ENCODE measurements at places on chromosomes 2 and 18.

GRCh38 chr2:29463181-29463900 lies 348.1 kb downstream of the CLIP4 start:
- DNase-seq: no peak

DNA sequence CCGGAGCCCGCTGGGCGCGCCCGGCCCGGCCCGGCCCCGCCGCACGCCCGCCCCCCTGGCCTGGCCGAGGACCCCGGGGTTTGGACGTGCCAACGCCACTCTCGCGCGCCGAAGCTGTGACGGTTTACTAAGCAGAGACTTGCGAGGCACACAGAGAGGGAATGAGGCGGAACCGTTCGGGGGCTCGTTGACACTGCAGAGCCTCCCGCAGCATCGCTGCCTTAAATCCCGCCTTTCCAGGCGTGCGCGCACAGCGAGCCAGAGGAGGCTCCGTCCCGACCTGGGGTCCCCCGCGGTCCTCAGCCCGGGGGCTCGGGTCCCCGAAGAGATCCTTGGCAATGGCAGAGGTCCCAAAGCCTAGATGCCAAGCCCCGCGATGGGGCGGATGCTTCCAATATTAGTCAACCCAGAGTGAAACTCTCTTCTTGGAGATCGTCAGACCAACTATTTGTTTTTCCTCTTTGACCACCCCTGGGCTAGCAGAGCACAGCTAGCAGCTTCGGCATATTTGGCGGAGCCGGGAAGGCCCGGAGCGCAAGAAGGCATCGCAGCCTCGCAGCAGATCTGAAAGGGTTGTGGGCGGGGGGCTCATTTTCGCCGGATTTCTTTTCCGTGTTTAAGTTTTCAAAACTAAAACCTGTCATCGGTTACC lies at the start of gene ZNF385B:
ZNF385B (minus strand) TSS at position 197 of the 652 bp plus-strand sequence.
- no peak for DNase-seq

DNA sequence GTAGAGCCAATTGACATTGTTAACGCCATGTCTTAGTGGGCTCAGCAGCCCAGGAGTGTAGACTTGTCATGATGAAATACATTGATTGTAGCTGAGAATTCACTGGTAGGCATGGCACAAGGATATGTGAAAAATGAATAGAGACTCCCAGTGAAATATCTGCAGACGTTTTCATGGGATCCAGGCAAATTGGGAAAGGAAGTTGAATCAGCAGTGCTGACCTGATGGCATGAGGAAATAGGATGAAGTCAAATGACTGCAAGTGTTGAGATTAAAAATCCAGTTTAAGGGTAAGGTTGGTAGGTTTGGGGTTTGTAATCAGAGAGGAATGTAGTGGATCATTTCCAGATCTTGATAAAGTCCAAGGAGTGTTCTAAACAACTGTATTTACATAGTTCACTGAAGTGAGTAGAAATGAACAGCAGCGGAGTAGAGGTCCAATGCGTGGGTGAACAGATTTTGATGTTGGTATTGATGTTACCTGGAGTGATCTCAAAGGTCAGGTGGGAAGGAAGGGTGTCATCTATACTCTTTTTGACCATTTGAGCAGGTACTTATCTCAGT lies 24.6 kb downstream of the INSIG2 start:
- no peak for DNase-seq

- no peak for DNase-seq
These were observed 147.6 kb downstream of the CCBE1 start for GRCh38 chr18:59549503-59550173.

GRCh38 chr2:72236445-72237067 lies 88.9 kb upstream of the CYP26B1 start:
- DNase-seq: no peak

DNA sequence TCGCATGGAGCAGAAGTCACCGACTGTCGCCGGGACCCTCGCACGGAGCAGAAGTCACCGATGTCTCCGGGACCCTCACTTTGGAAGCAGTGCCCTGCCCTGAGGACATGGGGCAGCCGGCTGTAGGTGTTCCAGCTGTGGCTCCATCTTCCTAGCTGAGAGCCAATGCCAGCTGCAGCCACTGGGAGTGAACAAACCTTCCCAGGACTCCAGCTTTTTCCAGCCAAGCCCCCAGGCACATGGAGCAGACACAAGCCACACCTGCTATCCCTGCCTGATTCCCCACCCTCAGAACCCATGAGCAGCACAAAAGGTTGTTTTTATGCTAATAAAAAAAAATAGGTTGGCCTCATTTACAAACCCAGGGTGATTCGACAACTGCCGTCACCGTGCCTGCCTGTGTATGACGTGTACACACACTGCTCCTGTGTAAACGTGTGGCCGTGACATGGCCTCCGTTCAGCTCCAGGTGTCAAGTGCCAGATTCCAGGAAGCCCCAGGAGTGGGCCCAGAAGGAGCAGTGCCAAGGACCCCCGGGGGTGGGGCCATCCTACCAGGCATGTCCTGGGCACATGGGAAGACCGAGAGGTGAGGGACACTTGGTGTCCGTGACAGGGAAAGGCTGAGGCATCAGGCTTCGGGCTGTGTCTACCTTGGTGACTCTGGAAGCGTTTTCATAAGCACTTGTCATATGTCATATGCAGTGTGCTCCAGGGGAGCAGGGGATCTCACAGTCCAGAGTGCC lies 91.5 kb downstream of the EIPR1 start:
- DNase-seq: no peak

- no peak for DNase-seq
These were observed 44.8 kb downstream of the POLE4 start for GRCh38 chr2:75003276-75003675.

DNA sequence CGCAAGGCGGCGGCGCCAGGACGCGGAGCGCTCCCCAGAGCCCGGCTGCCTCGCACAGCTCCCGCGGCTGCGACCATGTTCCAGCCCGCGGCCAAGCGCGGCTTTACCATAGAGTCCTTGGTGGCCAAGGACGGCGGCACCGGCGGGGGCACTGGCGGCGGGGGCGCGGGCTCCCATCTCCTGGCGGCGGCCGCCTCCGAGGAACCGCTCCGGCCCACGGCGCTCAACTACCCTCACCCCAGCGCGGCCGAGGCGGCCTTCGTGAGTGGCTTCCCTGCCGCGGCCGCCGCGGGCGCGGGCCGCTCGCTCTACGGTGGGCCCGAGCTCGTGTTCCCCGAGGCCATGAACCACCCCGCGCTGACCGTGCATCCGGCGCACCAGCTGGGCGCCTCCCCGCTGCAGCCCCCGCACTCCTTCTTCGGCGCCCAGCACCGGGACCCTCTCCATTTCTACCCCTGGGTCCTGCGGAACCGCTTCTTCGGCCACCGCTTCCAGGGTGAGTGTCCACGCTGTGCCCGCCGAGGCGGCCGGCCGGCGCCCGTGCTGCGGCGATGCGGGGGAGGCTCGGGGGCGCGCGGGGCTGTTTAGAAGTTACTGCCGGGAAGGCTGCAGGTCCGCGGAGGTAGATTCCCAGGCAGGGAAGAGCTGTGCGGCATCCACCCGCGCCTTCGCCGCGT lies 696 bp downstream of the EMX1 start:
- no peak for DNase-seq

- no peak for DNase-seq
These were observed 1.8 kb downstream of the SEC11C start for GRCh38 chr18:59141294-59142068.

DNA sequence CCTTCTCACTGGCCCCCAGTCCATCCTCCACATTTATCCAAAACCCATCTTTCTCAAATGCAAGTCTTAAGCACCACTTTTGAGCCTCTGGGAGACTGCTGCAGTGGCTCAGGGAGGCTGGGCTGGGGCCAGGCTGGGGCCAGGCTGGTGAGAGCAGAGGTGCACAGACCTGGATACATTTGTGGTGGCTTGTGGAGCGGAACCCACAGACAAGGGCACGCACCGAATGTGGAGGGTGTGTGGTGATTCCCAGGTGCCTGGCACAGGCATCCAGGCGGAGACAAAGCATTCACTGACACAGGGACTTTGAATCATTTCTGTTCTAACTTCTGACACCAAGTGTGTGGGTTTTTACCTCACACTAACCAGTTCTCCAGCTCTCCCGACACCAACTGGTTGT lies 42.2 kb upstream of the MGAT4A start:
- no peak for DNase-seq

DNA sequence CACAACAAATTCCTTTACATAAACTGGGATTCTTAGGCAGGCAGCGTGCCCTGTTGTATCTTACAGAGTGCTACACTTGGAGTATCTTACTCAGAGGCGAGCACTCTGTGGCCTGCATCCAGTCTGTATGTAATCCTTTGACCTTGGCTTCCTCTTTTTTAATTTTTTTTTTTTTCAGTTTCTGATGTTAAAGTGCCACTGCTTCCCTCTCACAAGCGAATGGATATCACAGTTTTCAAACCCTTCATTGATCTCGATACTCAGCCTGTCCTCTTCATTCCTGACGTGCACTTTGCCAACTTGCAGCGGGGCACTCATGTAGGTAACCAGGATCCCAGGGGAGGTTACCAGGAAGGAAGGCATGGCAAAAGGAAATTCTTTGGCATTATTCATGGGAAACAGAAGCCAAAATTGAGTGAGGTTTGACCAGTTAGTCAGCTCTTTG lies 40.4 kb downstream of the GRHL1 start:
- DNase-seq: no peak

DNA sequence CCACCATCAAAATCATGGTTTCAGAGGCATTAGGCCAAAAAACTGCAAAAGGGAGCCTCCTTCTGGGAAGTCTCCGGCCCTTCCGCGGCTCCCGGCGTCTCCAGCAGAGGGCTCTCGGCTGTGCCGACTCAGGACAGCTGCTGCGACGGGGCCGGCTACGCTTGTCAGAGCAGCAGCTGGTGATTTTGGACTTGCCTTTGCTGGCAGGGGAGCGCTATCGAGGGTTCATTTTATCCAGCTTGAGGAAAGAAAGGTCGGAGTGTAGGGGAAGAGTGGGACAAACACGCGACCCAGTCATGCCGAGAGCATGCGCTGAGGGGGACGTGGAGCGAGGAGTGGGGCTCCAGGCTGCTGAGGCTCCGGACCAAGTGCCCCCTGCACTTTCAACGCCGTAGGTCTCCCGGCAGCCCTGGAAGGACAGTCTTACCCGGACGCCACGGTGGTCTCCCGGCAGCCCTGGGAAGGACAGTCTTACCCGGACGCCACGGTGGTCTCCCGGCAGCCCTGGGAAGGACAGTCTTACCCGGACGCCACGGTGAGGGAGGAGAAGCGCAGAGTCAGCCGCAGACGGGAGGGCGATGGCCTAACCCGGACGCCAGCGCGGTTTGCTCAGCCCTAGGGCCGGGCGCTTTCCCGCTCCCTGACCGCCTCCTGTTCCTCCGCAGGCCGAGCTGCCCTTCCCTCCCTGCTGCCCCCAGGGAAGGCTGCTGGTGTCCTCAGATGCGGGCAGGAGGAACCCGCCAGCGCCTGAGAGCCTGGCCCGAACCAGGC lies 21.7 kb downstream of the DDX18 start:
- DNase-seq: peak; percentile 36

- no peak for DNase-seq
These were observed 39.6 kb downstream of the ZEB2 start for GRCh38 chr2:144480285-144480684.

DNA sequence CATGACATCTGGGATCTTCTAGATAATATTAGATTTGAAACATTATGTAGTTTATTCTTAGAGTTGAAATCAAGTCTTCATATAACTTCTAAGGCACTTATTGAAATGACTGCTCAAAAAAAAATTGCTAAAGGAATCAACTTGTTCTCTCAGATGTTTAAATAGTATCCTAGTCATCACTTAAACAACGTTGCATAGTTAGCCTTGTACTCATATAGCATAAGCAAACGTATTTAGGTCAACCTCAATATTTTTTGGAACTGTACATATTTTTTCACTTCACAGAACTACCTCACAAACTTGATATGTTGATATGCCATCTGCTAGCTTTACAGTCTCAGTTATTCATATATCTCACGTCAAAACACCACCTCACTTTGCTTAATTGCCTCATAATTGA lies 47.1 kb upstream of the CREB1 start:
- no peak for DNase-seq

DNA sequence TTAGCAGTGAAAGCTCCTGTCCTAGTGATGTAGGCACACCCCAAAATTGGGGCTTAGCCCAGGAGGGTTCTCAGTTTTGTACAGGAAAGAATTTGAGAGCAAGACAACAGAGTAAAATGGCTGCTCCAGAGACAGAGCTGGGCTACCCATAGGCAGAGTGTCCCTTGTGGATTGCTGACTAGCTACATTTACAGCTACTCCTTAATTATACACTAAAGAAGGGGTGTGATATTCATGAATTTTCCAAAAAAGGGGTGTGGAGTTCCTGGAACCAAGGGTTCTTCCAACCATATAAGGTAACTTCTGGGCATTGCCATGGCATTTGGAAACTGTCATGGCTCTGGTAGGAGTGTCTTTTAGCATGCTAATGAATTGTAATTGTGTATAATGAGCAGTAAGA lies 52.8 kb downstream of the MOGAT1 start:
- DNase-seq: no peak

Measured in stimulated activated CD8-positive, alpha-beta memory T cell treated with anti-CD3 and anti-CD28 coated beads, Interleukin-4, amount 100 ng/mL, for 1 hour (primary cell).